Nasal cavity respiratory epithelium epithelial cell of viscerocranial mucosa (primary cell): ENCODE measurements at places on chromosomes 2 and 18. TPM values are rescaled to one million over a fixed set of nuclear protein-coding genes. Genes with fewer than 3 reads are reported as not detected.

Gene TET3
- total RNA-seq, result 8.9 and 15.1 TPM in 2 replicates

Gene CHST9
- total RNA-seq, result under 0.01 and 0.85 TPM in 2 replicates

Gene RAPGEF4
- total RNA-seq, result 0.34 and 1.00 TPM in 2 replicates

Gene CREG2
- 0.68 and 3.1 TPM in 2 replicates for total RNA-seq

Gene THSD7B
- total RNA-seq, result under 0.01 and 0.07 TPM in 2 replicates

Gene GAREM2
- 0.34 and 0.50 TPM in 2 replicates for total RNA-seq

Gene EVX2
- total RNA-seq, result not detected in 2 replicates

Gene EIPR1
- total RNA-seq, result 30.1 and 34.0 TPM in 2 replicates

Gene EMX1
- under 0.01 and 0.07 TPM in 2 replicates for total RNA-seq

Gene CD8B2
- not detected in 2 replicates for total RNA-seq

Gene NAT8
- total RNA-seq, result not detected in 2 replicates

Gene NDC80
- 0.14 and 0.34 TPM in 2 replicates for total RNA-seq

Gene BCL11A
- total RNA-seq, result 2.1 and 14.9 TPM in 2 replicates

Gene GORASP2
- 29.7 and 45.8 TPM in 2 replicates for total RNA-seq

Gene ADD2
- under 0.01 TPM in 1 of 2 replicates, not detected in the other for total RNA-seq

Gene CSRNP3
- total RNA-seq, result 0.34 and 1.5 TPM in 2 replicates

Gene LIMS4
- total RNA-seq, result 1.1 TPM in 1 of 2 replicates, not detected in the other

Gene MEX3C
- 58.8 and 82.7 TPM in 2 replicates for total RNA-seq

Gene VIT
- not detected in 2 replicates for total RNA-seq

Gene STAT4
- 9.2 and 10.9 TPM in 2 replicates for total RNA-seq

Gene ASXL2
- total RNA-seq, result 6.8 and 18.1 TPM in 2 replicates

Gene KCNG2
- not detected in 2 replicates for total RNA-seq

Gene TCF23
- under 0.01 TPM in 1 of 2 replicates, not detected in the other for total RNA-seq

Gene IL36RN
- 2.0 and 5.1 TPM in 2 replicates for total RNA-seq

Gene SFTPB
- total RNA-seq, result not detected in 2 replicates

Gene DSG2
- total RNA-seq, result 103 and 557 TPM in 2 replicates

Gene IDH1
- 306 and 350 TPM in 2 replicates for total RNA-seq

Gene GLB1L
- total RNA-seq, result 3.8 and 4.4 TPM in 2 replicates

Gene MC5R
- not detected in 2 replicates for total RNA-seq

Gene GALNT14
- total RNA-seq, result 16.4 and 22.5 TPM in 2 replicates

Gene CRYGC
- not detected in 2 replicates for total RNA-seq

Gene ANKRD62
- under 0.01 TPM in 1 of 2 replicates, not detected in the other for total RNA-seq

Gene RAMP1
- total RNA-seq, result 0.34 and 3.9 TPM in 2 replicates

Gene TMEM185B
- total RNA-seq, result 26.7 and 38.6 TPM in 2 replicates

Gene LRP1B
- total RNA-seq, result under 0.01 and 0.28 TPM in 2 replicates

Gene GULP1
- total RNA-seq, result 38.7 and 66.6 TPM in 2 replicates

Gene PPM1B
- 30.6 and 32.8 TPM in 2 replicates for total RNA-seq
